ENCODE measurements at places on chromosomes 3 and 15.

- no peak for DNase-seq
Observed at GRCh38 chr15:60301024-60301423, 96.8 kb downstream of the ANXA2 start.

DNA sequence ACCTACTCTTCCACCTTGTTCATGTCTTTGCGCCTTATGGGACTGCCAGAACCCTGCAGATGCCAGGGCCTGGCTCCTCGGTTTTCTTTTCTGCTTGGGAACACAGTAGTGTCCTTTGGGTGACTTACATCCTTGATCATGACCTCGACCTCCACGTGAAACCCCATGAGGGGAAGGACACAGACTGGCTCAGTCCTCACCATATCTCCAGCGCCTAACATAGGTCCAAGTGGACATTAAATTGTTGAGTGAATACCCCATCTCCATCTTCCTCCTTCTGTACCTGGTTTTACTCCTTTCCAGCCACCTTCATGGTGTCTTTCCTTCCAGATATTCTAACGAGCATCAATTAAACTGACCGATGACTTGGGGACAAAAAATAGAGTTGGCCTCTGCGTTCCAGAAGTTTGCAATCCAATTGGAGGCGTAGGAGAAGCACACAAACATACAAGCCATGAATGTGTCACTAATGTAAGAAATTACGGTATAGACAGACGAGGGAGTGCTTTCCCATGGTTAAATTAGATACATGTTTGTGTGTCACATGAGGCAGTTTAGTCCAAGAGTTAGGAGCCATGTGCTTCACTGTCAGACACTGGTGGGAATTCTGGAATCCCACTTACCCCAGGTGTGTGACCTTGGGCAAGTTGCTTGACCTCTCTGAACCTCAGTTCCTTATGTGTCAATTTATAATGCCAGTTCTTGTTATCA, 907 bp upstream of the HERC1 start:
- DNase-seq = no peak

GRCh38 chr15:68340726-68341671, 63.5 kb downstream of the FEM1B start:
- DNase-seq = no peak

- DNase-seq = no peak
Observed at GRCh38 chr3:98754483-98754882, 8.7 kb upstream of the ST3GAL6 start.

GRCh38 chr15:44300572-44300971, 12.1 kb downstream of the GOLM2 start:
- DNase-seq = no peak

GRCh38 chr3:147415874-147416273, 6.7 kb downstream of the ZIC1 start:
- no peak for DNase-seq

- DNase-seq = no peak
Observed at GRCh38 chr3:147311716-147312115, 94.6 kb downstream of the ZIC4 start.

DNA sequence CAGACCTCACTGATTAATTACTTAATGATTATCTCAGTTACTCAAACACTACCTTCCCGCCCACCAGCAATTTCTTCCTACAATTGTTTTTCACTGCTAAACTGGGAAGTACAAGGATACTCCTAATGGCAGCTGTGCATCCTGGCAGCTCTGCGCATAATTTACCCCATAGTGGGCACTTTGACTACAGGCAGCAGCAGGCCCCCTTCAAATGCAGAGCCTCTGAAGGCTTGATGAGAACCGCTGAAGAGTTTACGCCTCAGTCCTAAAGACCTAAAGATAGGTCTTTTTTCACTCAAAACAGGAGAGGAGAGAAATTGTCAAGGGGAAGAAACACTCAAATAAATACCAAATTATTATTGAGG, 10.7 kb downstream of the CCDC32 start:
- DNase-seq = no peak

DNA sequence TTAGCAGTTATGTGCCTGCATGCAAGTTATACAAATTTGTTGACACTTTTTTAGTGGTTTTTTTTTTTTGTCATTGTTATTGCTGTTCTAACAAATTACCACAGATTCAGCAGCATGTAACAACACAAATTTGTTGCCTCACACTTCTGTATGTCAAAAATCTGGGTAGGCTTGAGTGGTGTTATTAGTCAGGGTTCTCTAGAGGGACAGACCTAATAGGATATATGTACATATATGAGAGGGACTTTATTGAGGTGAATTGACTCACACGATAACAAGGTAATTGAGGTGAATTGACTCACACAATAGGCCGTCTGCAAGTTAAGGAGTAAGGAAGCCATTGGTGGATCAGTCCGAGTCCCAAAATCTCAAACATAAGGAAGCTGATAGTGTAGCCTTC, 15.0 kb upstream of the PLSCR1 start:
- DNase-seq = no peak

DNA sequence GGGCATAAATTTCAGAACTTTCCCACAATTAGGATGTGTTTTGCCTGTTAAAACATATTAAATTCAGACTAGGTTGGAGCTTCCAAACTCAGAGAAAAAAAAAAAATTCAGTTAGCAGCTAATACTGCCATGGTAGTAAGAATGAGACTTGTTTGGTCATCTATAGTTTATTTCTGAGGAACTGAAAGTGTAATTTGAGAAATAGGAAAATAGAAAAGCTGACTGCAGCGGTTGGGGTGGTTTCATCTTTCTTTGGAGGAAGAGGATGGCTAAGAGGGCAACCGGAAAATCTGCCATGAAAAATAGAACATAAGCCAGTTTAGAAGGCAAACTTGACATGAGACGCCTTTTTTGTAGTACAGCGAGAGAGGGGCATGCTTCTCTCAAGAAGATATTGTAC, 371.2 kb upstream of the ROBO2 start:
- no peak for DNase-seq

DNA sequence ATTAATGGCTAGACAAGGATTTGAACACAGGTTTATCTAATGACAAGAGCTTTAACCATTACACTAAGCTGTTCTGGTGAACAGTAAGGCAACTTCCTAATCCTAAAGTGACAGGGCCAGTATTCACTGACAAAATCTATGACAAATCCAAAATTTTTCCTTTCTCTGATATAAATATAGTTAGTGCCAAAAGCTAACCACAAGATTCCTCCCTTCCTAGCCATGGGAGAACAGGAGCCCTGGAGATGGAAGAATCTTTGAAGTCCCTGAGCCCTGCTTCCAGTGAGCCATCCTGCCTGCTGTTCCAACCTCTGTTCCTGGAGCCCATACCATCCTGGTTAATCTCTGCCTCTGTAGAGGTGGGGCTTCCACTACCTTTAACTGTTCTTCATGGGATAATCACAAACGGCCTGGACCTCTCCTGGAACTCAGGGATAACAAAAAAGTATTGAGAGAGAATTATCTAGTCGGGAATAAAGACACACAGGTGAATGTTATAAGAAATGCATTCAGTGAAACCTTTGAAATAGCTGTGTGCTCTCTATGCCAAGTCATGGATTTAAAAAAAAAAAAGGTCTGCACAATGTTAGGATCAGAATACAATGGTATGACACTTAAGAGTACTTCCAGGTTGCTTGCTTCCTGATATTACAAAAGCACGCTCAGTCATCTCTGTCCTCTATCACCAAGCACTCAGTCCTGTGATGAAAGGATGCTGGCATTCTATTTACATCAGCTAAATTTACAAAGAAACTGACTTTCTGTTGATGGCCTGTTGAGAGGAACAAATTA, 235.8 kb downstream of the SUCLG2 start:
- no peak for DNase-seq

- no peak for DNase-seq
Observed at GRCh38 chr3:25574172-25574765, 90.4 kb downstream of the TOP2B start.

DNA sequence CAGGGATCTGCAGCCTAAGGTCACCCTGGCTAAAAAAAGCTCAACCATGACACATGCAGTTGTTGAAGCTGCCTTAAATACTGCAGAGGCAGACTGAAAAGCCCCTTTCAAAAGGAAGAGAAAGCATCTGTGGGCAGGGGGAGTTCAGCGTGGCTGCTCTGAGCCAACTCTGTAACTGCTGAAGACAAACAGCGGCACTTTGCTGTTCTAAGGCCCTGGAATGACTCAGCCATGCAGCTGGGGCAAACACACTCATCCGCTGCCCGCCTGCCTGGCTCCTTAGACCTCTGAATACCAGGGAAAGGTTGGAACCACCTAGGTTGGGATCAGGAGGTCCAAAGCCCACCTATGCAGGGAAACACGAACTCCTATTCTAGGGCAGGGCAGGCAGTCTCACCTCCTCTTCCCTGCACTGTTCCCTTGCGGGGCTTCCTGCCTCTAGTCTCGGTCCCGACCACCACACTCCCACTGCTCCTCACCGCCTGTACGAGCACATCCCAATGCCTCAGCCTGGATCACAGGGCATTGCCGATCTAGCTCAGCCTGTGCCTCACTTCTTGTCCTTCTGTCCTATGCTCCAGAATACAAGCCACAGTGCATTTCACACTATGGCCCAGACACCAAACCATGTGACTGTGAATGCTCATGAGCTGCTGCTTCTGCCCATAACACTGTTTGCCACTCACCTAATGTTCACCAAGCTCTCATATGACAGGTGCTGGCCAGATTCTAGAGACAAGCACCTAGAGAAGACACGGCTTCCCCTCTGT, 6.6 kb upstream of the MUSTN1 start:
- no peak for DNase-seq

GRCh38 chr3:117700573-117701360, 991.2 kb downstream of the TUSC7 start:
- DNase-seq = no peak

GRCh38 chr15:101411085-101411484, 78.4 kb downstream of the PCSK6 start:
- DNase-seq = no peak

GRCh38 chr15:43441316-43441715, 51.6 kb downstream of the TP53BP1 start:
- DNase-seq = no peak

- no peak for DNase-seq
Observed at GRCh38 chr3:89584398-89584797, 477.0 kb downstream of the EPHA3 start.

- no peak for DNase-seq
Observed at GRCh38 chr3:57943525-57944495, 64.4 kb upstream of the FLNB start.

- no peak for DNase-seq
Observed at GRCh38 chr3:25448750-25449692, 21.0 kb downstream of the RARB start.

- no peak for DNase-seq
Observed at GRCh38 chr3:66354001-66354400, 133.2 kb downstream of the SLC25A26 start.

DNA sequence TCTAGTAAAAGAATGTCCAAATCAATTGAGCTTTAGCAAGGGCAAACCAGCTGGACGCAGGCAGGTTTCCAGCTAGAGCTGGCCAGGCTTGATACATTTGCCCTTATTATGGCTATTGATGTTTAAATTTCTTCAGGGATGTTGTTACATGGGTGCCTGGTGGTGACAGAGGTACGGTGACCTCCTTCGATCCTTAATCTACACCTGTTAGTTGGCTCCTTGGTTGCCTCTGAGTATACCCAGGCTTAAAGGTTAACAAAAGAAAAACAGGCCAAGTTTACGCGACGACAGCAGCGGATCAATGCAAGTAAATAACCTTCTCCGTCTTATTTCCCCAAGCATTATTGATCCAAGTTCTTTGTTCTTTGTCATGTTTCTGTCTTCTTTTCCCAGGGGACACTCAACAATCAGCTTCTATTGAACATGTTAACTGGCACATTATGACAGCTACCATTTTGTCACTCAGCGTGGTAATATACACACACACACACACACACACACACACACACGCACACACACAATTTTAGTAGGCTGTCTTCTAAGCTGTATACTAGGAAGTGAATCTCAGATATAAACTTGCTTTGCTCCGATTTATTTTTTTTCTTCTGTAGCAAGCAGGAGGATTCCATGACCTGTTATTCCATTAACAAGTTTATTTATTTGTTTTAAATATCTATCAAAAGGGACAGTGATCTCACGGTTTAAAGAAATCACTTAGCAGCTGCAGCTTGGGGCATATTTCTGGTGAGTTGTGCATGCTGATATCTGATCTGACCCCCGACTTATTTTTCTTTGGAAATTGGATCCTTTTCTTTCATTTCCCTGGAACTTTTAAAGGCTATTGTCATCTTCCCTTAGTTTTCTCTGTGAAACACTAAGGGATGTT, 844.7 kb downstream of the MCTP2 start:
- no peak for DNase-seq

DNA sequence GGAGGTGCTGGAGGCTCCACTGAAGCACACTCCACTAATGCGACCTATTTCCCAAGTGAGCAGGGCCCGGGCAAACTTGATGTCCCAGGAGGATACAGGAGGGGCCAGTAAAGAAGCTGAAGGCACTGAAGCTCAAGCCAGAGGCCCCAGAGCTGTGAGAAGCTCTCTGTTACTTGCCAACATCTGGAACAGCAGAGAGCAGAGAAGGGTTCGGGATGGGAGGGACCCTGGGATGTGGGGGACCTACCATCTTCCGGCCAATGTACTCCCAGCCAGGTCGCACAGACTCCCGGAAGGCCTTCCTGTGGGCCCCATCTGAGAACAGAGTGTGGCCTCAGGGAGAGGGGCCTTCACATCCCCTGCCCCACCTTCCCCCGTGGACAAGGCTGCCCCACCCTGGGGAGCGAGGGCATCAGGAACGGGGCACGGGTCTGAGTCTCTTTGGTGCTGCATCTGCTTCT, 3.1 kb downstream of the HHATL start:
- DNase-seq = no peak

- DNase-seq = no peak
Observed at GRCh38 chr15:61295239-61295638, 66.1 kb upstream of the RORA start.

- DNase-seq = no peak
Observed at GRCh38 chr3:127821394-127821793, 921 bp downstream of the MGLL start.

GRCh38 chr3:197807969-197808587, 17.0 kb downstream of the LRCH3 start:
- no peak for DNase-seq

DNA sequence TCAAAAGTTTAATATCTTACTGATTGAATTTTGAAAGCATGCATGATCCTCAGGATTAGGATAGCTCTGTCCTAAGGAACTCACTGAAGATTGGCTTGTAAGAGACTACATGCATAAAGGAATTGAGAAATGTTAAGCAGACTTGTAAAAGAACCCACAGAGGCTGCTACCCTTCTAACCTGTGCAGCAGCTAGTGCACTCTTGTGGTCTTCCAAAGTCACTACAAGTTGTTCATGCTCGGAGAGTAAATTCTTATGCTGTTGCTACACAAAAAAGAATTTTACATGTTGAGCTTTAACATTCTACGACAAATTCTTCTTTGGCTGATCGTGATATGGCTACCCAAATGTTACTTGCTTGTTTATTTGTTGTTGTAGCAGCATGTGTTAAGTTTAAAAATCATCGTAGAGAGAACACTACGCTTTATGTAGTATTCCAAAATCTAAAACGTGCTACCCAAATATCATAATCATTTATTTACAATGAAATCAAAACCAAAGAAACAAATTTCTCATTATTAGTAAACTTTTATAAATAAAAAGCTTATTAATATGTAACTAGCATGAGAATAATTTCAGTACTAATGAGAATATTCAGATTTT, 55.0 kb downstream of the GOLIM4 start:
- DNase-seq = no peak

DNA sequence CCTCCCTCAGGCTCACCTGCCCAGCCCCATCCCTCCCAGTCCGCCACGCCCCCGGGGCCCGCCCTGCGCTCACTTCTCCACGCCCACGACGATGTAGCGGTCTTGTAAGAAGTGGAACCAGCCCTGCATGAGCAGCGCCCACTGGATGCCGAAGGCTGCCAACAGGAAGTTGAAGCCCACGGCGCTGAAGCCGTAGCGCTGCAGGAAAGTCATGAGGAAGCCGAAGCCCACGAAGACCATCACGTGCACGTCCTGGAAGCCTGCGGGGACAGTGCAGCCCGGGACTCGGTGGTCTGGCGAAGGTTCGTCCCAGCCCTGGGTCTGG, 9.7 kb downstream of the RHCG start:
- no peak for DNase-seq

Measured in GM18507 (cell line).